SHP77 (cell line): ENCODE measurements at places on chromosomes 5 and 9.
A peak's percentile ranks its signal among the peaks of the same experiment; 100 is the strongest.

DNA sequence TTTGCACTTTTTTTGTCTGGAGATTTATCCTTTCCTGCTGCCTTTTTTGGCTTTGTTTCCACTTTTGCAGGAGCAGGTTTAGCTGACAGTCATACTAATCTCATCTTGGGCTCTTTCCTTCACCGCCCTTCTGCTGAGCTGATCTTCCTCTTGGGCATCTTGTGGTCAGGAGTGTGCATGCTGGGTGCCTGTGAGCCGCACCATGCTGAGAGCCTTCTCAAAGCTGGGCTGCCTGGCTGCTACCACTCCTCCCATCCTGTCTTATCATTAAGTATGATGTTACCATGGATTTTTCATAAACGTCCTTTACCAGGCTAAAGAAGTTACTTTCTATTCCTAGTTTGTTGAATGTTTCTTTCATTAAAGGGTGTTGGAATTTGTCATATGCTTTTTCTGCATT, 49.5 kb upstream of the MCCC2 start:
- no peak for DNase-seq

- no peak for DNase-seq
Measured at GRCh38 chr9:69603656-69604055, 68.5 kb downstream of the APBA1 start.

DNA sequence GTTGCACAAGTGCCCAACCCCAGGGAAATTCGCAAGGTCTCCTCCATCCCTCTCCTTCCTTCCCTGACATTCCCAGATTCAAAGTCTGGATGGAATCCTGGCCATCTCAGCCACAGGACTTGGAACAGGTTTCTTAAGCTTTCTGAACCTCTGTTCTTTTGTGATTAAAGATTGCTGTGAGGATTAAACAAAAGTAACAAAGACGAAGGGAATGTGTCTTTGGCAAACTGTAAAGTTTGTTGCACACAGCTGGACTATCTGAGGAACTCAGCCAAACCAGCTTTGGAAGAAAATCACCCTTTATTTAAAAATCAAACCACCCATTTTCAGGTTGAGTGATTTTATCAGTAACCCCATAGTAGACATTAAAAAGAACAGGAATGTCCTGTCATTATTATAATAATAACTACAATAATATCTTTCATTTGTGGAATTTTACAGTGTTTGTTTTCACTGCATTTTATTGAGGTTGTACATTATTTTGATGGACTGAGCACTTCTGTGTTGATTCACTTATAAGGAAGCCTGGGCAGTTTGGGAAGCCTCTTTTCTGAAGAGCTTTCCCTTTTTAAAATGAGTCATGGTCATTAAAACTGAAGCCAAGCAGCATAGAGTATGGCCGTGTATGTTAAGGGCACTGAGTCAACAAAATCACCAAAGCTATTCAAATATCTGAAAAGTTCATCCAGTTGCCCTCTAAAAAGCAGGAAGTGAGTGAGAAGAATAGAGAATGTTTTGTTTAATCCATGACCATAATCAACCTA, 310.2 kb downstream of the AGTPBP1 start:
- no peak for DNase-seq

- DNase-seq, result no peak
Measured at GRCh38 chr9:69633716-69634115, 38.5 kb downstream of the APBA1 start.

- peak; percentile 30 for DNase-seq
Measured at GRCh38 chr5:138636398-138636944, 61.3 kb upstream of the HSPA9 start.

DNA sequence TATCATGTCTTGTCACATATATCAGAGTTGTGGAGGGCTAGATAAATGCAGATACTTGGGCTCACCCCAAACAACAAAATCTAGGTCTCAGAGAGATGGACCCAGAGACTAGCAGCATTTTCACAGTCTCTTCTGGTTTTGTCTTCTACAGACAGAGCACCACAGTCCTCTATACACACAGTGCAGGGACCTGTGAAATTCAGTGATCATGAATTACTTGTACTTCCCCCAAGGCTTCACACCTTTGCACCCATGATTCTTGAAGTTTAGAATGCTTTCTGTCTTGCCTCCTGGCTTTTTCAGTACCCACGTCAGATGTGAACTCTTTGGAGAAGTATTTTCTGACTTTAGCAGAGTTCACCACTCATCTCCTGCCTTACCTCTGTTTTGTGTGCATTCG, 371.5 kb upstream of the PRR16 start:
- DNase-seq, result no peak

GRCh38 chr9:135732569-135733257, 30.7 kb downstream of the KCNT1 start:
- no peak for DNase-seq

DNA sequence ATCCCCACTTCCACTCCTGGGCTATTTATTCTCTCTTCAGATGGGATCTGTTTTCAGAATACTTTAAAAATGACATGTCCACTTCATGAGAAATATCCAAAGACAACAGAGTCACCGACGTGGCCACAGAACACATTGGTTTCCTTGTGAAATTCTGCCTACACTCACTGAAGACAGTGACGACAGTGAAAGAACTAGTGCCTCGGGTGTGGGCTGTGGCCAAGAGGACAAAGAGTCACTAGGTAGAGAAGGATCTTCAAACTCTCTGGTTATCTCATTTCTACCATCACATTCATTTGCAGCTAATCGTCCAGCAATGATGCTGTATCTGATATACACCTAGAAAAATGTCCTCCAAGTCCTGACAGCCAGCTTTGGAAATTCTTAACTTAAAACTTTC, 59.1 kb downstream of the HABP4 start:
- no peak for DNase-seq

GRCh38 chr9:13603921-13604320, 324.4 kb upstream of the MPDZ start:
- DNase-seq, result no peak

GRCh38 chr9:20379804-20380225, 242.5 kb downstream of the MLLT3 start:
- DNase-seq, result no peak

GRCh38 chr9:68552700-68553476, 12.2 kb upstream of the TMEM252 start:
- DNase-seq, result no peak

DNA sequence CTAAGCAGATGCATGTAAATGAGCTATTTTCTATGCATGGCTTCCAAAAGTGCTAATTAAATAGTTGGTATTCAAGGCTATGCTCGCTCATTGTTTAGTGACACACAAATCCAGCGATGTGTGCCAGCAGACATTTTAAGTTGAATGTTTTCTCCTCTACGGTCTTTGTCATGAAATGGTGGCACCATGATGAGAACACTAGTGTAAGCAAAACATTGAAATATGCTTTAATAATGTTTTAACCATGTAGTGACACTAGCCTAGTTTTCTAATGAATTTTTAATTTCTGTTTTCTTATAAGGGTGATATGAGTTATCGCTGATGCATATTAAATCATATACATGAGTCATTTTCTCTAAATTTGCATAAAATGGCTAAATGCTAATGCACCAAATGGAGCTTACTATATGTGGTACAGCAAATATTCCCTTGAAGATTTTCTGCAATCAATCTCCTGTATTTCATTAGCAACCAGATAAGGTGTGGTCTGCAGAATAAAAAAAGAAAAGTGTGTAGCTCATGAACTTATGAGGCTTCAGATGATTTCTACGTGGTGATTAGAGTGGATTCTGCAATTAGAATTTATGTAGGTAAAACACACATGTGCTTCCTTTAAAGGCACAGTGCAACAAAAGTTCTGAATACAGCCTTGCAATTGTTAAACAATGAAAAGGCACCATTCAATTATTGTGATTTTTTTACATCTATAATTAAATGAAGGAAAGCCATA, 226.6 kb downstream of the MEF2C start:
- no peak for DNase-seq

DNA sequence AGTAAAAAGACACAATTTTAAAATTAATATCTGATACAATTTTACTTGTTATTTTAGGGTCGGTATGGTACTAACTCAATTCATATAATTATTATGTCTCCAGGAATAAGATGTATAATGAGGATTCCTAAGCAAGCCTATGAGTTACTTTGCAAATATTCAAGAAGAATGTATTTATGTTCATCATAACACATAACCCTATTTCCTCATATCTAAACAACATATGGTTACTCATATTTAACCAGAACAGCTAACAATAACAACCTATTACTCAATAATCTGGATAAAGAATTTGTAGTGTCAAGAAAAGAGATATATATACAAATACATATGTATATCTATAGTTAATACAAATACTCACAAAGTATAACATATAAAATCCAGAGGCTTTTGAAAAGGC, 285.9 kb downstream of the ARL15 start:
- DNase-seq, result no peak

- peak; percentile 20 for DNase-seq
Measured at GRCh38 chr9:130672933-130673615, 8.7 kb downstream of the PRDM12 start.

DNA sequence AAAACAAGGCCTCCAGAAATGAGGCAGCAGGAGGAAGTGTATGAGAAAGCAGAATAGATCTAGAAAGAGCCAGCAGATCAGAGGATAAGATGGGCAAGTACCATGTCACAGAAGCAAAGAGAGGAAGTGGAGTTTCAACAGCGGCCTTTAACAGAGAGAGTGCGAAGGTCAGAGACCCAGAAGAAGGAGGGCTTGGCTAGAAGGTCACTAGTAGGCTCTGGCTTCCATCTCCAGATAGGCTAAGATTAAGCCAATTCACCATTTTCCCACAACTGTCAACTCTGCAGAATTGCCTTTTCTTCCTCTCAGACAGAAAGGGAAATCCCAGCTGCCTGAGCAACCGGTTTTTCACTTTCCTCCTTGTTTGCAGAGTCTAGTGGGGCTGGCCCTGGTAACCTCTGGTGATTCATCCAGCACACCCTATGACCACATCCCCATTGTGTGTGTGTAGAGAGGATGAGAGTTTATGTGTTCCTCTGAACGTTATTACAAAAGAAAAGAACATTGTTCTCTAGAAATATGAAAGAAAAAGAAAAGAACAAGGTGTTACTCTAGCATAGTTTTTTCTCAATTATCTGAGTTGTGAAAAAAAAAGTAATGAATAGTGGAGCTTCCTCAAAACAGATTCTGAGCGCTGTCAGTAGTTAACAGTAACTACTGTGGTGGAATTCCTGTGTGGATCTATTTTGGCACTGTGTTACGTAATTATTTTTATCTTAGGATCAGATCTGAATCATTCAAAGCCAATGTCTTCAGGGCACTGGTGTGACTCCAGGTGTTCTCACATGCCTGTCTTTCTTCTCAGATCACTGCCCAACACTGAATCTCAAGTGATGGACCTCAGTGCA, 220.4 kb downstream of the ARRDC3 start:
- DNase-seq, result peak; percentile 25

GRCh38 chr9:77162366-77162765, 15.0 kb upstream of the VPS13A start:
- DNase-seq, result no peak

- DNase-seq, result no peak
Measured at GRCh38 chr5:144487207-144487606, 316.5 kb downstream of the KCTD16 start.

DNA sequence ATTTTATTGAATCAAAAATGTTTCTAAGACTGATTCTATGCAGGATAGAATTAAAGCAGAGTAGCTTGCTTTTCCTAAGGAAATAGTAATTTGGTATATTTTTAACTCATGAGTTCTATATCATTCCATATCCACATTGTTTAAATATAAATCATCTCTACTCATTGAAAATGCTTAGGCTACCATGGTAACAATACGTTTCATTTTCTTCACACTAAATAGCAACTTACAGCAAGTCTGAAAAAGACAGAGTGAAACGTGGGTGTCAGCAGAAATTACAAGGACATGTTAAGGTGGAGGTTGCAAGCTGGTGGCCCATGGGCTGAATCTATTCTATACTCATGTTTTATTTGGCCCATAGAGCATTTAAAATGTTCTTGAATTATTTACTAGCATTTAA, 487.9 kb downstream of the ARHGEF28 start:
- DNase-seq, result no peak

DNA sequence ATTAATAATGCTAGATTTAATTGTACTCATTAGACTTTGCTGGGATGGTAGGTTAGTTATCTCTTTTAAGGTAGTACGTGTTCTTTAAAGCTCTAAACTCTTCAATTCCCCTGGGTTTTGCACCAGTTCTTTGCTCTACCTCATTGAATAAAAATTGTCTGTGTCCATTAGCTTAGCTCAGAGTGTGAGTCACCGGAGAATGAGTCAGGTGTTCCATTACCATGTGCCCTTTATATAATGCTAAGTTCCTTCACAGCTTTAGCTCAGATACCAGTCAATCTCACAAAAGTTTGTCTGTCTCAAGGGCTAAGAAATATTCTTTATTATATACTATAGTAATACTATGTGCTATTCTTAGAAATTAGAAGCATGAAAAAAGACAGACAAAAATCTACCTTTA, 339.4 kb downstream of the PRELID2 start:
- no peak for DNase-seq

- no peak for DNase-seq
Measured at GRCh38 chr9:72703574-72703973, 182.2 kb downstream of the TMC1 start.

DNA sequence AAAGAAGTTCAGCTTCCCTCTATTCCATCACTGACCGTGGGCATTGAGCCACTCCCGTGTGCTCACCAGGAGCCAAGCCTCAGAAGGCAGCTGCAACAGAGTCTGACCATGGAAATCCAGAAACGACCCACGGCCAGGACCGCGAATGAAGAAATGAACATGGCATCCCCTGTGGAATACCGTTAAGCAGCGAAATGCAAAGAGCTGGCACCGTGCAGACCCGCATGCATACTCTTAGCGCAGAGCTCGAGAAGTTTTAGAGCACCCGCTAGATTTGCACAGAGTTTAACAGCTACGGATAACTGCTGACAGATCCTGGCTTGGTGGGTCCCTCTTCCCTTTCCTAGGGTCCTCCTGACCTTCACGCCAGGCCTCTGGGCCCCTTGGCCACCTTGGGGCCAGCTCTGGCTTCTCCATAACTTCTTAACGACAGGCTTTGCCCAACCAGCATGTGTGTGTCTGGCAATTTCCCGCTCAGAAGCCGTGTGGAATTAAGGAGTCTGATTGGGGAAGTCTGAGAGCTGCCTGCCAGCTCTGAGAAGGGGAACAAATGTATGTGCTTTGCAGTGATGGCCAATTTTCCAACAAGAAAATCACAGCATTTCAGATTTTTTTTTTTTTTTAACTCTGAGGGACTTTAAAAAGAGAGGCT, 75.3 kb upstream of the COL5A1 start:
- DNase-seq, result no peak

DNA sequence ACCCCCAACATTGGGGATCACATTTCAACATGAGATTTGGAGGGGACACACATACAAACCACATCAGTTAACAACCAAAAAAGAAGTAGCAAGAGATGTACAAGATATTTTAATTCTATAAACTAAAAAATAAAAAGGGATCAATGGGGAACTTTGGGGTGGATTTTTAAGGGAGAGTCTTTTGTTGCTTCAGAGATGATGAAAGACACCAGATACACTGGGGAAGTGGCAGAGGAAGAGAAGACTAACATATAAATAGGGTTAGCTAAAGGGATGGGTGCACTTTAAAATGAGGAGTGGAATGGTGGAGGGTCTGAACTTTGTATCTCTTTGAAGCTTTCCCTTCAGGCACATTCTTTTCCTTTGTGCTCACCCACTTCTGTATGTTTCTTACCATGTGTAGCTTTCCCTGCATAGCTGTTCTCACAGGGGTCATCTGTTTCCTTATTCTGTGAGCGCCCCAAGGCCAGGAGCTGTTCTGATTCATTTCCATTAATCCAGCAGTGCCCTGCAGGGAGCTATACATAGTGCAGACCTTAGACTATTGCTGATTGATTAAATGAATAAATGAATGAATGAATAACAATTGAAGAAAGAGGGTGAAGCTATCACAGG, 531.6 kb upstream of the KLF4 start:
- DNase-seq, result no peak

GRCh38 chr5:13606051-13606450, 338.4 kb downstream of the DNAH5 start:
- no peak for DNase-seq
